ENCODE measurements at places on chromosomes 3 and 15.

DNA sequence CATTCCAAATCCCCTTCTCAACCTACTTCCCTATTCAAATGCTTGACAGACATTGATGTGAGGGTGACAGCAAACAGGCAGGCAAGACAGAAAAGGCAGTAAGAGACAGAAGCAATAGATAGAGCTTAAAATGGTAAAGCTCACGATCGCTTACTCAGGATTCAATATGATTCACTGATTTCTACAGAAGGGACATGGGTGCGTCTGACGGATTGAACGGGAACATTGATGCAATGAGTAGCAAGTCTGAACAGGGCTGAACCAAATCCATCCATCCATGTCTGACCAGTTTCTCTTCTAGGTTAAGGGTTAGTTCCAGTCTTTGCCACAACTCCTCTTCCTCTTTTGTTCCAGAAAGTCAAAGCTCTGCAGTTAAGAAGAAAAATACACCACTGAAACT lies 35.1 kb downstream of the P2RY1 start:
- no peak for DNase-seq

GRCh38 chr3:138608322-138609135 lies at the start of gene FAIM:
Gene FAIM (plus strand): TSS chr3:138608771. CDS start chr3:138619727, 10,956 bp downstream.
- no peak for DNase-seq

GRCh38 chr15:42373274-42373673 lies 14.0 kb downstream of the CAPN3 start:
- no peak for DNase-seq

DNA sequence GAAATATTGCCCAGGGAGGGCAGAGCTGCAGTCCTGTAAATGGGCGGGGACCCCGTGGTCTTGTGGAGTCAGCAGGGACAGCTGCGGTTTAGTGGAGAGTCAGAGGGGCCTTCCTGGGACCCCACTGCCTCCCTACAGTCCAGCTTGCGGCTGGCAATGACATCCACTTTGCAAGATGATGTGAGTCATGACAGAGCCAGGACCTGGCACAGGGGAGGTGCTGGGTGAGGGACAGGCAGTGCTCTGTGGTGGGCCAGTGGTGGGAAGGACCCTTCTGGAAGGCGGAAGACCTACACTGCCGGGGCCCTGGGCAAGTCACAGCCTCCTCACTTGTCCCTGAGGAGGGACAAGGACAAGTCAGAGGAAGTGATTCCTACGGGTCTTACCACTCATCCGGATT lies 17.8 kb downstream of the APBA2 start:
- no peak for DNase-seq

DNA sequence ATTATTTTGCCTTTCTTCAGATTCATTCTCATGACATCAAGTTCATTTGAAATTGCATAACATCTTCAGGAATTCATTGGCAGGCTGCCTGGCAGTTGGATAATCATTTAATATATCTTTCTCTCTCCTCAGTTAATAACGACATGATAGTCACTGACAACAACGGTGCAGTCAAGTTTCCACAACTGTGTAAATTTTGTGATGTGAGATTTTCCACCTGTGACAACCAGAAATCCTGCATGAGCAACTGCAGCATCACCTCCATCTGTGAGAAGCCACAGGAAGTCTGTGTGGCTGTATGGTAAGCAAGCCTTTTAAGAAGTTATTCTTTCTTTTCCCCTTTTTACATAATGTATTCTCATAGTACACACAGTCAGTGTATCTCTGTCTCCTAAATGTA lies 38.2 kb downstream of the TGFBR2 start:
- DNase-seq, result no peak

- DNase-seq, result no peak
Observed at GRCh38 chr3:38648659-38649499, 608 bp downstream of the SCN5A start.

DNA sequence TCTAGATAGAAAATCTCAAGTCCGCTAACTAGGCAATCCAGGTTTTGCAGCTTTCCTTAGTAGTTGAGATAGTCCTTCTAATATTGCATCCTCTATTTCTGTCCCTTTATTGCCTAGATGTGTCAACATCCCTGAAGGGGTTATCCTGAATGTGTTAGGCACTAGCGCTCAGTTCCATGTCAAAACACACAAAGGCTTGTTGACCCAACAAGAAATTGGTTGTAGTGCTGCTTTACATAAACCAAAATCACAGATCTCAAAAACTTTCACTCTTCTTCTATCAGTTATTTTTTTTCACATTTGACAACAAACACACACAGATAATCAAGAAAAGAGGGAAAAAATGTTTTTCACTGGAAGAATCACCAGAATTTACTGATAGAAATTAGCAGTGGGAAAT lies 51.4 kb upstream of the SOX2 start:
- no peak for DNase-seq

GRCh38 chr3:83740504-83740903 lies 1218.3 kb upstream of the CADM2 start:
- no peak for DNase-seq

DNA sequence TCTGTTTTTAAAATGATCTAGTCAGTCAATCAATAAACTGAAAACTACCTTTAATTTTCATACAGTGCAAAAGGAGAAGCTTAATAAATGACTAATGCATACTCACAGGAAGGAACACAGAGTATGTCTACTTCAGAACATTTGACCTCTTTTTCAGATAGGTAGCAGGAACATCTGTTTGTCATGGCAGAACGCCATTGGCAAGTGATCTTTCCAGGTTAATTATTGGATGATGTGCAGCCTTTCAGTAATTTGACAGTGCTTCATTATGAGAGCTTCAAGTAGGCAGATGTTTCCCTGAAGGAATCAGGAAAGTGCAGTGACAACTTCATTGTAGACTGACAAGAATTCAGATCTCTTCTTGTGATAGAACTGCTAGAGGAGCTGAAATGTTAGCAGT lies 325.0 kb downstream of the OTOL1 start:
- DNase-seq, result no peak

- no peak for DNase-seq
Observed at GRCh38 chr15:38225381-38225780, 27.3 kb upstream of the SPRED1 start.

DNA sequence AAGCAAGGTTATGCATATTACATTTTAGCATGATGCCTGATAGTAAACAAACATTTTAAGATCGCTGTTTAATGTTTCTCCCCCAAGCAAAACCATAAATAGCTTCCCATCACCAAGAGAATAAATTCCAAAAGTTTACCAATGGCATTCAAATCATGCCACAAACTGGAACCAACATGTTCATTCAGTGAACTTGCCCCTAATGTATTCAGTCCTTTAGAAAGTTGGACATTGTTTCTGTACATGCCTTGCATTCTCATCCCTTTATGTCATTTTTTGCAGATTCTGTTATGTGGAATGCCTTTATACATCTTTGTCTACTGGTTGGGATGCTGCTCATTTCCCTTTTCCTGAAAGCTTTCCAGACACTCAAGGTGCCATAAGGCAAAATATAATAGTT lies 105.5 kb downstream of the PYDC2 start:
- DNase-seq, result no peak

GRCh38 chr3:120472121-120472844 lies 21.5 kb upstream of the FSTL1 start:
- no peak for DNase-seq

DNA sequence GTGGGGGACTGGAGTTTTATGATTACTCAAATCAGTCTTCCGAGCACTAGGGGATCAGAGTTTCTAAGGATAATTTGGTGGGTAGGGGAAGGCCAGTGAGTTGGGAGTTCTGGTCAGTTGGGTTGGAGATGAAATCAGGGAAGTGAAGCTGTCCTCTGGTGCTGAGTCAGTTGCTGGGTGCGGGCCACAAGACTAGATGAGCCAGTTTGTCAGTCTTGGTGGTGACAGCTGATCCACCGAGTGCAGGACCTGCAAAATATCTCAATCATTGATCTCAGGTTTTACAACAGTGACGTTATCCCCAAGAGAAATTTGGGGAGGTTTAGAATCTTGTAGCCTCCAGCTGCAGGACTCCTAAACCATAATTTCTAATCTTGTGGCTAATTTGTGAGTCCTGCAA lies 249.4 kb downstream of the FAM43A start:
- no peak for DNase-seq

DNA sequence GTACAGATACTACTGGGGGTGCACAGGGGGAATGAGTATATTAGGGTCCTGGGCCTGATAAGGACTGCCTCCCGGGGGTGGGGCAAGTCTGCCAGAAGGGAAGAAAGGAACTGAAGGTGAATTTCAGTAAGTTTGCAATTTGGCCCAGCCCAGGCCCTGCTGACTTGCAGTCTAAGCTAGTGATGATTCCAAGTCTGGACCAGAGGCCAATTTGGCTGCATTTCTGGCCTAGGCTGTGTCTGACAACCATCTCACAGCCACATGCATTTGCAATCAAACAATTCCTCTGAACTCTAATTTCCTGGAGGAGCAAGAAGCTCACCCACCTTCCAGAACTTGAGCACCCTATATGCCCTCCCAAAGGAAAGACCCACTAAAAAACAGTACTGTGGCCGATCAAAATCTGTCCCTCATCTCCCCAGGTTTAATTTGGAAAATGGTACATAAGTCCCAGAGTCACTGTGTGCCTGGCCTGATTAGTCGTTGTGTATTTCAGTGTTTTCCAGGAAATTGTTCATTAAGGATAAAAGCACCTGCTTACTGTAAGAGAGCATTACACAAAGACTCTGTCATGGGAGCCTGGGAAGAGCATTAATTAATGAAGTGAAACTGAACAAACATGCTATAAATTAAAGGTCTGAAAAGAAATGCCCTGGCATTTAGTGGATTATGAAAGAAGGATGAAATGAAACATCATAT lies 114.5 kb downstream of the MEGF11 start:
- no peak for DNase-seq

DNA sequence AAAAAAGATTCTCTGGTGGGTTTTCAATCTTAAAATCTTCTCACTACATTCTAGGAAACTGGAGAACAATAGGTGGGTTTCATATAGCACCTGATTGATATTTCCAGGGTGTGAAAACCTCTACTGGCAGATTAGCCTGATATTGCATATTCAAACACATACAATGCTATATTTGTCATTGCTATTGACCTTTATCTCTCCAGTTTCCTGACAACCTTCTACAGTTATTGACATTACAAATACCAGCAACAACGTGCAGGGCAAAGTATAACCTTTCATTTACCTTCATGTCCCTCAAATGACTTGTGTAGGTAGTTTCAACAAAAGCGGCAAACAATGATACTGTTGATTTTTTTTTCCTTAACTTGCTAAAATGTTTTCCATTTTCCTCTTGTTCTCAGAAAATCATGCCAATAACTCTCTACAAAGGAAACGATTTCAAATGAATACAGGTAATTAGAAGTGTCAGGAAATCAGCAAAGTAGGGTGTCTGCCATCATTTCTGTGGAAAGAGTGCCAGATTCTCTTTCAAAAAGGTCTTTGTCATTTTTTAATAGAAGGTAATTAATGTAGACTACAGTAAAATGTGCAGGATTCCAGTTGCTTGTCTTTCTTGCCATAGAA lies 72.6 kb upstream of the CDIN1 start:
- no peak for DNase-seq

GRCh38 chr3:128794067-128794768 lies 68.2 kb downstream of the RAB7A start:
- peak; percentile 28 for DNase-seq

DNA sequence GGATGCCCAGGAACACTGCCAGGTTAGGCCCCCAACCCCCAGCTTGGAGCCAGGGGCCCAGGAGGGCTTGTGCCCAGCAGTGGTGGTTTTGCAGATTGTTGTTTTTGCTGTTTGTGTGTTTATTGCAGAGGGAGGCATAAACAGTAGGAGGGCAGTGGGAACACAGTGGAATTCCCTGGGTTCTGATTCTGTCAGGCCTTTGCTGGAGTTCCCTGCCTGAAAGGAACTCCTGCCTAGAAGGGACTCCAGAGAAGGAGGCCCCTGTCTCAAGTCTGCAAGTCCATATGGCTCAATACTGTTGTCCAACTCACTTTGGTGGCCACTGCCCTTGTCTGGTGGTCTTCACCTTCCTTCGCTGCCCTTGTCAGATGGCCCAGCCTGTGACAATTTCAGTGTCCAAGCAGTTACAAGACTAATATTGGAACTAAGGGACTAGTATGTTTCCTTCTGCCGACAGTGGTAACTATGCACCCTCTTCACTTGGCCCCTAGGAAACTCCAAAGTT lies 47.4 kb upstream of the RAB6B start:
- no peak for DNase-seq

GRCh38 chr15:76460871-76461270 lies 124.3 kb downstream of the ISL2 start:
- no peak for DNase-seq

DNA sequence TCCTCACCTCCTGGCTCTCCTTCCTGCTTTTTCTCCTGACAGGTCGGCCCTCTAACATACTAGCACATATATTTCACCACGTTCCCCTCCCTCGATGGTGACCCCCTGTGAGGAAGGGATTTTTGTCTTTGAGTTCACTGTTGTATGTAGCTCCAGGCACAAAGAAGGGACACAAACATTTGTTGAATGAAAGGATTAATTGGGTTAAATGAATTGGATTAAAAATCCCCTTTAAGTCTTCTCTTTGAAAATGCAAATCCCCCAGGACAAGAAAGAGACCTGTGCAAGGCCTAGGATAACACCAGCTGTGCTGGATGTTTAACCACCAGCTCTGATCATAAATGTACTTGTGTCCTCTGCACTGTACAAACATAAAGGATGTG lies 3.3 kb downstream of the CALML4 start:
- DNase-seq, result no peak

GRCh38 chr3:53226841-53227407 lies 28.9 kb downstream of the TKT start:
- no peak for DNase-seq

DNA sequence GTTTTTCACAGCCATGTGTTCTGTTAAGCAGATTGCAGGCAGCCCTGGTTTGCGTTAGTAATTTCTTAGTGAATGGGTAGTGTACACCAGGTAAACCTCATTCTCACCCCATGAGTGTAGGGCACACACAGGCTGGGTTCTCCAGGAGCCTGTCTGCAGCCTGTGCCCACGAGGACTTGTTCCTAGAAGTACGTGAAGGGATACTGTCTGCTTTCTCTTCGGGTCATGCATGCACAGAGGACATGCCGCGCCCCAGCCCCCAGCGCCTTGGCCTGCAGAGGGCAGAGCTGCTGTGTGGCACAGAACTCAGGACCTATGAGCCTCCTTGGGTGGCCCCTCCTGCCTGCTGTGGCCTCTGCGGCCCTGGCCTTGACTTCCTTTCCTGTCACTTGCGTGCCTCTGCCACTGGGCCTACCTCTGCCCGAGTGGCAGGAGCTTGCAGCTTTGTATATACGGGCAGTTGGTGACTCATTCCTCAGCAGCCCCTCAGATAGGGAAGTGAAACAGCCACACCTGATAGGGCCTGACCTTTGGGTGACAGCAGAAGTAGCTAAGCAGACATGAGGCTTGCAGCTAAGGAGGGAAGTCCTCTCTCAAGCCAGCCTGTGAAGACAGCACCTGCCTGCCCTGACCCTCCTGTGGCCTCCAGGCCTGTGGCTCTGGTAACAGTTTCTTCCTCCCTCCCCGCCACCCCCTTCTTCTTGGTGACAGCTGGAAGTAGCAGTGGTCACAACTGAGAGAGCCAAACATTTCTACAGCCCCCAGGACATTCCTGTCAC lies 19.5 kb downstream of the PPCDC start:
- peak; percentile 100 for DNase-seq

DNA sequence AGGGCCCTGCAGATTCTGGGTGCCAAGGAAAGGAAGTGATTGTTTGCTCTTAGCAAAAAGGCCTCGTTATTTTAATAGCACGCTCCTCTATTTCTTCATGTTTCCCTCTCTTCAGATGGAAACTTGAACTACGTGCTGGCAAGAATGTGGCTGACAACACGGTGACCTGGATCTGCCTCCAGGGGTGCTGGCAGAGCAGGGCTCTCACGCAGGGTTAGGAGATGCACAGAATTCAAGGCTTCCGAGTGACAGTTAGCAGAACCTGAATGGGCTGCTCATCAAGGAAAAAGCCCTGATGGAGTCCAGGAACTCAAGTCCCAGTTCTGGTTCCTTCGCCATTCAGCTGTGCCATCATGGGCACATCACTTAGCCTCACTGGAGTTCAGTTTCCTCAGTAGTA lies 22.7 kb downstream of the CYP19A1 start:
- no peak for DNase-seq

All from HL-60 (cell line).